ENCODE measurements at places on chromosomes 6 and 20.
A peak's percentile ranks its signal among the peaks of the same experiment; 100 is the strongest.

GRCh38 chr6:165843121-165843520 lies 180.1 kb upstream of the PDE10A start:
- no peak for DNase-seq

DNA sequence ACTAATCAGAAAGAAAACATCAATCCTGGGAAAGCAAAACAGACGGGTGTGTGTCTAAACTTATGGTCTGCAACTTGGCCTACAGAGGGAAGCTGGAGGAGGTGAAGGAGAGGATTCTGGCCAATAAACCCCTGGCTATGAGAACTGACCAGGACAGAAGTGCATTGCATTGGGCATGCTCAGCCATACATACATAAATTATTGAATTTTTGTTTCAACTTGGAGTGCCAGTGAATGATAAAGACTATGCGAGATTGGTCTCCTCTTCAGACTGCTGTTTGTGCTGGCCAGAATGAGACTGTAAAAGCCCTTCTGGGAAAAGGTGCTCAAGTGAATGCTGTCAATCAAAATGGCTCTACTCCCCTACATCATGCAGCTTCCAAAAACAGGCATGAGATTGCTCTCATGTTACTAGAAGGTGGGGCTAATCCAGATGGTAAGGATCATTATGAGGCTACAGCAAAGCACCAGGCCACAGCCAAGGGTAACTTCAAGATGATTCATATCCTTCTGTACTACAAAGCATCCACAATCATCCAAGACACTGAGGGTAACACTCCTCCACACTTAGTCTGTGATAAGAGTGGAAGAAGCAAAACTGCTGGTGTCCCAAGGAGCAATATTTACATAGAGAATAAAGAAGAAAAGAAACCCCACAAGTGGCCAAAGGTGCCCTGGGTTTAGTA lies 17.4 kb downstream of the ADNP start:
- peak; percentile 65 for DNase-seq

DNA sequence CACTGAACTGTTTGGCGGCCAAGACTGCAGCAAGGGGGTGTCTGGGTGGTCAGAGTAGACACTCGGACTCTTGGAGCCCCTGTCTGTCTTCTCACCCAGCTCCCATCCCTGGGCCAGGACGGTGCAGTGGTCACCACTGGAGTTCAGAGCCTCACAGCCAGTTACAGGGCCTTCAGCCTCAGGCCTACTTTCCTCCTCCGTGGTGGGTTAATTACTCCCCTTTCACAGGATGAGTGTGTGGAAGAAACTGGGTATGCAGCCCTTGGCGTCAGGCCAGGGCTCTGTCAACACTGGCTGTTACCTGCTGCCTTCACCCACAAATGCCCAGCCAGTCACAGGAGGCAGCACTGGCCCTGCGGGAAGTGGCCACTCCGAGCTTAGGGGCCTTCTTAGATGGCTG lies 1.8 kb upstream of the YTHDF1 start:
- no peak for DNase-seq

GRCh38 chr20:52303281-52303950 lies 111.8 kb upstream of the ZFP64 start:
- DNase-seq, result no peak

DNA sequence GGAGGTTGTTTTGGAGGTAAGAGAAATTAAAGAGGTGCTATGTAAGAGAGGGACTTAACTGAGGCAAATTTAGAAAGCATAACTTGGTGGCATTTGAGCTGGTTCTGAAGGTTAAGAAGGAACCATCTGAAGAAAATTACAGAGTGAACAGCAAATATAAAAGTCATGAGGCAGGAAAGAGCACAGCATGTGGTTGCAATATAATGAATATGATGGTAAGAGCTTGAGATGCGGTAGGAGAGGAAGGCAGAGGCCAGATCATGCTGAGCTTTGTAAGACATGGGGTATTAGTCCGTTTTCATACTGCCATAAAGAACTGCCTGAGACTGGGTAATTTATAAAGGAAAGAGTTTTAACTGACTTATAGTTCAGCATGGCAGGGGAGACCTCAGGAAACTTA lies 279.1 kb downstream of the UTRN start:
- DNase-seq, result no peak

DNA sequence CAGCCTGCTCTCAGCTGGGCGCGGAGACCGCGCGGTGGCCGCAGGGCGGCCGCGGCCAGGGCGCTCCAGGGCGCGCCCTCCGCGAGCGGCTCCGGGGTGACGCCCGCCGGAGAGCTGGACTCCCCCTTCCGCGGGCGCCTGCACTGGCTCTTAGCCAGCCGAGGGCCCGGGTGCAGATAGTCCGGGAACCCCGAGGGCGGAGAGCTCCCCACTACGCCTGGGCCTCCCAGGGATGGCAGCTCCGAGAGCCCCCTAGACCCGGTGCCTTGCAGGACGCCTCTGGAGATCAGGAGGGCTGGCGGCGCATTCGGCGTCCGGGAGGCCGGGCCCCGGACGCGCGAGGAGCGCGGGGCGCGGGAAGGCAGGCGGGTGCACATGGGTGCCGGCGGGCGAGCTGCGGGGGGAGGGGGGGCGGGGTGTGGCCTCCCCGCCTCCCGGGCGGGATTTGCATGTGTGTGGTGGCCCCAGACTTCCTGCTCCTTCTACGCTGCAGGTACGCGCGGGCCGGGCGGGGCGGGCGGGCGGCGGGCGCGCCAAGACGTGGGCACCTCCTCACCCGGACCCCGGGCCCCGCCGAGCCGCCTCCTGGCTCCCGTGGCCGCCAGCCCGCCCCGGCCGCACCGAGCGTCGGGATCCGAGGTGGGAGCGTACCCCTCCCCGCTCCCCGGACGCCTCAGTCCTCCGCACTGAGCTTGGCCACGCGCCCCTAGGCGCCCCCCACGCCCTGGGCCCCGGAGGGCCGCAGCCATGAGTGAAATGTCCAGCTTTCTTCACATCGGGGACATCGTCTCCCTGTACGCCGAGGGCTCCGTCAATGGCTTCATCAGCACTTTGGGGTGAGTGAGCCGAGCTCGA lies at the start of gene ITPR3:
ITPR3 (plus strand) TSS at position 467 of the 855 bp plus-strand sequence; CDS start at position 748, 281 bp downstream.
- no peak for DNase-seq

- peak; percentile 99 for DNase-seq
Measured at GRCh38 chr6:134422426-134423231, 104.7 kb upstream of the SGK1 start.

DNA sequence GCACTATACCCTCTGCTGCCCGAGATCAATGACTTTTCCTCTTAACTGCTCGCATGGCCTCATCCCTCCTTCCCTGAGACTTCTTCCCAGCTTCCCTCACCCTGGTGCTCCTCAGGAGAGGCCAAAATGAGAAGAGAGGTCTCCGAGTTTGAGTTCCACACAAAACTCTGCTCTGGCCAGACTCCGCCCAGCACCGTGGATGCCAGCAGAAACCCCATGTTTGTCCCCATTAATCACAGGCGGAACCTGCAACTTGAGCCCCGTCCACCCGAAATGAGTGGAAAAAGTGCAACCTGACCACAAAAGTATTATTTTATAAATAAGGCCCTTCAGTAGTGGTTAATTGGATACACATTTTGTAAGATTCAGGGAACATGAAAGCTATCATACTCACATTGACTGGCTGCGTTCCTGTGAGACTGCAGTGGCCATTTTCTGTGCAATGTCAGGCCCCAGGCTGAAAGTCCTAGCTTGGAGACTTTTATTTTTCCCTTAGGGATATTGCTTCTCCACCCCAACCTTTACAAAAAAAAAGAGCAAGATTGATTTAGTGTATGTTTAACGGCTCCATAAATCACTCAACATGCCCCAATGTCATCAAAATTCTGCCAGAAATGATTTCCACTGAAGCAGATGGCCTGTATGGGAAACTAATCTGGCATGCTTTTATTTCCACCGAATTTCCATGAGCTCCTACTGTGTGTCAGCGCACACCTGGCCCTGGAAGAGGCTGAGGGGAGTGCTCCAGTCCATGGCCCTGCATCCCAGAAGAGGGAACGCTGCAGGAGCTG lies 134.6 kb downstream of the BMP7 start:
- no peak for DNase-seq

GRCh38 chr20:19823971-19824370 lies 65.9 kb downstream of the RIN2 start:
- DNase-seq, result peak; percentile 13

DNA sequence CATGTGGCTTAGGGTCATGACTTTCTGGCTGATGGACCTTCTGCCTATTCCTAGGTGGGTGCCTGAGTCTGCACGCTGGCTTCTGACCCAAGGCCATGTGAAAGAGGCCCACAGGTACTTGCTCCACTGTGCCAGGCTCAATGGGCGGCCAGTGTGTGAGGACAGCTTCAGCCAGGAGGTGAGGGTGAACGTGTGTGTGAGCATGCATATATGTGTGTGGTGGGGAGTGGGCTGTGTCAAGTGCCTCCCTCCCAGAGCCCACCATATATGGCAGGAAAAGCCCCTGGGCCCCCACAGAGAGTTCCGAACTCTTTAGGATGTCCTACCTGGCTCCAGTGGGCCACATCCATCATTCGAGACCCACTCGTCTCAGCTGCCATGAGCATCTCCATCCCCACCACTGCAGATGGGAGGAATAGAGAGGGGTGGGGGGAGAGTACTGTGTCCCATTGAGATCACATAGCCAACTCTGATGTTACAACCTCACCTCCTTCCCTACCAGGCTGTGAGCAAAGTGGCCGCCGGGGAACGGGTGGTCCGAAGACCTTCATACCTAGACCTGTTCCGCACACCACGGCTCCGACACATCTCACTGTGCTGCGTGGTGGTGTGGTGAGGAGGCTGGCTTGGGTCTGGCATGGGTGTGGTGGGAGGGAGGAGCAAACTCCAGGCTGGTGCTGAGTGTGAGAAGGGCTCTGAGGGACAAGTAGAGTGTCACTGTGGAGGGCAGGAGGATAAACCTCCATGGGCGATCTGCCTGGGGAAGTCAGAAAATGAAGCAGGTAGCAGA lies 3.2 kb downstream of the SLC22A7 start:
- no peak for DNase-seq

DNA sequence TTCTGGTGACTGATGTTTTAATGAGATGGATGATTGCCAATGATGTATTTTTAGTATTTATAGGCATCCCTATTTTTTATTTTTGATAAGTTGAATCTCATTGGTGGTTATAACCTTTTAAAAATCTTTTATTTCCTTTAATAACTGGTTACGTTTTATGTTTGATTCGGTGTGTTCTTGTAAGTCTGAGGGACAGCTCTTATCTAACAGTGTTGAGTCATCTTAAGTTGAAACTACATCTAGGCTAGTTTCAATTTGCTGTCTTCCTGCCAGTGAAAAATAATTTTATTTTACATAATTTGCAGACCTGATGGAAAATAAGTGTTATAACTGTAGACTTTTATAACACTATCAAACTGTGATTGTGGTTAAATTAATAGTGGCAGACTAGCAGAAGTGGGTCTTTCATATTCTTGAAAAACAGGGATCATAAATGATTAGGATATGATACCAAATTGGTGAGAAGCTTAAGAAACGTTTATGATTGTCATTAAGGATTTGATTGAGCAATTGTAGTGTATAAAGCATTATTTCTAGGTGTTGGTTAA lies 4.6 kb downstream of the AFDN start:
- DNase-seq, result no peak

DNA sequence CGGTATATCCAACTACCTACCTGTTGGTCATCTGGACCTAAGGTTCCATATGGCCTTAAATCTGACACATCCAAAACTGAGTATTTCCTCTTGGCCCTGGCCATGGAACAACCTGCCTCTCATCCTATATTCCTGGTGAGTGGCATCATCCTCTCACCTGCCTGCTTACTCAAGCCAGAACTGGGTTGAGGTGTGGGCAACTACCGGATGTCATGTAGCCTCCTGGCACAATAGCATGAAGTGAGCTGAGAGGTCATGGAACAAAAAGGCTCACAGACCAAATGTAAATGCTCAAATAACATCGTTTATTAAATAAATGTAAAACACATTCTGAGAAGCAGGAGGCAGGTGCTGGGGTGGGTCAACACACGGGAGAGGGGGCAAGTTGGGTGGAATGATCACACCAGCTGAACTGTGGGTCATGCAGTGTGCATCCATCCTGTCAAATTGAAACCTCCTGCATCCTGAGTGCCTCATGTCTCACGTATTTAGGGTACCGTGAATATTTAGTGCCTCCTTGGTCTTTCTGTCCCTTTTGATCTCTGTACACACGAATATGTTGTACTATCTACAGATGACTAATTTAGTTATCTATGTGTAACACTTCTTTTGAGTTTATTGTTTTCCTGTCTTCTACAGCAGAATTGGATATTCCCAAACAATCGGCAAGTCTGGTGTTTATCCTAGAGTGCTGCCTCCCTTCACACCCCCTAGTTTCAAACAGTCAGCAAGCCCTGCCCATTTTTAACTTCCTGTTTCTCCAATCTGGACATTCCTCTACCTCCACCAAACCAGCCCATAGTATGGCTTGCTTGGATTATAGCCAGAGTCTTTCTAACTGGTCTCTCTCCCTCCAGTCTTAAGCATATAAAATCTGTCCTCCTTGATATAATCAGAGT lies 7.9 kb upstream of the POU5F1 start:
- no peak for DNase-seq

DNA sequence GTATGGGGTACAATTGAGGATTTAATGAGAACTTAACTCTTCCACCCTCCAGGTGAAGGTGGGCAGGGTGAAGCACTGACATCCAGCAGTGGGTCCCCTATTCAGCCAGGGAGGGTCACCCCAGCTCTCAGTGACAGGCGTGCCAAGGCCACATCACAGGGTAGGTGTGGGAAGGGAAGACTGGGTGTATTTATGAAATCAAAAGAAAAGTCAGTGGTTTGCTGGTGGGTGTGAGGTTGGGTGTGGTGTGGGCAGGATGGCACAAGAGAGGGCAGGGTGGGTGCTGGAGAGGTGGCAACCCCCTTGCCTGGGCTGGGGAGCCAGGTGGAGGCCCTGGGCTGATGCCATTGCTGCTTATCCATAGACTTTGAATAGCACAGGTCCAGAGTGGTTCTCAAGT lies 16.6 kb downstream of the SYNDIG1 start:
- DNase-seq, result no peak

GRCh38 chr6:83536647-83537589 lies 24.6 kb downstream of the PRSS35 start:
- DNase-seq, result no peak

- DNase-seq, result no peak
Measured at GRCh38 chr20:32365564-32365963, 7.4 kb downstream of the ASXL1 start.

GRCh38 chr6:124670801-124671200 lies 291.4 kb upstream of the RNF217 start:
- no peak for DNase-seq

DNA sequence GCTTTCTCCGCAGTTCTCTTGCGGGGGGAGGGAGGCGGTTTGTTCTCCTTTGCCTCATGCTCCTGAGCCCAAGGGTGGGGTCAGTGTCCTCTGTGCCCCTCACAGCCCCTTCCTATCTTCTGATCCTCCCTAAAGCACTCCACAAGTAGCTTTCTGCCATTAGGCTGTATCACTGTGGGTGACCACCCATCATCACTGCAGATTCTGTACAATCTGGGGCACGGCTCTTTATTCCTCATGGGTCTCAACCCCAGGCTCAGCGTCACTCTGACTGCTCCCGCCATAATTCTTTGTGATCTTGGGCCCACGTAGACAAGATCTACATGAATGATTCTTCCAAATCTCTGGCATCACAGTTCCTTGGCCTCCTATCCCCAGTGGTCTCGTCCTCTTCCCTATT lies 10.5 kb downstream of the NCR2 start:
- DNase-seq, result no peak

GRCh38 chr6:131003488-131004386 lies 59.3 kb downstream of the EPB41L2 start:
- no peak for DNase-seq

GRCh38 chr6:20173833-20174792 lies 38.2 kb downstream of the MBOAT1 start:
- DNase-seq, result no peak

GRCh38 chr6:148747471-148748165 lies 788 bp downstream of the UST start:
- DNase-seq, result peak; percentile 66

- no peak for DNase-seq
Measured at GRCh38 chr6:75631859-75632635, 30.4 kb downstream of the SENP6 start.

GRCh38 chr6:27700337-27700736 lies 211.9 kb downstream of the OR2B2 start:
- no peak for DNase-seq
